ENCODE measurements at places on chromosomes 16 and 17. TPM values are rescaled to one million over a fixed set of nuclear protein-coding genes. Genes with fewer than 3 reads are reported as not detected.

Gene KRTAP9-4
- polyA plus RNA-seq: not detected

Gene CORO6
- polyA plus RNA-seq: 50.7 TPM

Gene CSH2
- not detected for polyA plus RNA-seq

Gene USP43
- polyA plus RNA-seq: not detected

Gene ARHGDIG
- 11.4 TPM for polyA plus RNA-seq

Gene CDH11
- 4.9 TPM for polyA plus RNA-seq

Gene IRX5
- 19.2 TPM for polyA plus RNA-seq

Gene HOXB13
- not detected for polyA plus RNA-seq

Gene PRSS36
- polyA plus RNA-seq: 2.6 TPM

Gene DLG4
- 15.5 TPM for polyA plus RNA-seq

Gene CHD9NB
- 0.21 TPM for polyA plus RNA-seq

Gene CCDC144A
- polyA plus RNA-seq: 0.78 TPM

Gene CCDC40
- 2.7 TPM for polyA plus RNA-seq

Gene CRYM
- polyA plus RNA-seq: 80.2 TPM

All from heart left ventricle (tissue), 16 donors.